CD4-positive, alpha-beta memory T cell (primary cell): ENCODE measurements at places on chromosomes 2 and 18. TPM values are rescaled to one million over a fixed set of nuclear protein-coding genes. Genes with fewer than 3 reads are reported as not detected.

The PIEZO2 gene
- not detected for total RNA-seq

The ESPNL gene
- 0.28 TPM for total RNA-seq

The CREG2 gene
- total RNA-seq = not detected

The CNRIP1 gene
- total RNA-seq = 0.29 TPM

The SAG gene
- 0.06 TPM for total RNA-seq

DNA sequence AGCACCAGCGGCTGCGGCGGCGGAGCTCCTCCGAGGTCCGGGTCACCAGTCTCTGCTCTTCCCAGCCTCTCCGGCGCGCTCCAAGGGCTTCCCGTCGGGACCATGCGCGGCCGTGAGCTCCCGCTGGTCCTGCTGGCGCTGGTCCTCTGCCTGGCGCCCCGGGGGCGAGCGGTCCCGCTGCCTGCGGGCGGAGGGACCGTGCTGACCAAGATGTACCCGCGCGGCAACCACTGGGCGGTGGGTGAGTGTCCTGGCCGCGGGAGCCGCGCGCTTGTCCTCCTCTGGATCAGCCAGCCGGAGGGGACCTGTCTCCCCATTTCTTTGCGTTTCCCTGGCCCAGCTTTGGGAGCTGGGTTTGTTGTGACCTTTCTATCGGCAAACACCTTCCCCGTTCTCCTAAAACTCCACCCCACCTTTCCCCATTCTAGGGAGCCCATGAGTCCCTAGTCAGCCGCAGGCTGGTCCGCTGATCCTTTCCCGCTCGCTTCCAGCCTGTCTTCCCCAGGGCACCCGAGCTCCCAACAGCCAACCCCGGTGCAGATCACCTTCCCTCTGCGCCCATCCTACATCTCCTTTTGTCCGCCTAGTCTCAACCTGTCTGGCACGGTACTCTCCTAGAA, 316 bp downstream of the GRP start:
- DNase-seq = no peak
